Dorsolateral prefrontal cortex (tissue), 122 donors: ENCODE measurements at places on chromosomes 13 and 19.

- peak; percentile 40 for DNase-seq
These were observed 13.2 kb upstream of the CREB3L3 start for GRCh38 chr19:4140237-4140711.

DNA sequence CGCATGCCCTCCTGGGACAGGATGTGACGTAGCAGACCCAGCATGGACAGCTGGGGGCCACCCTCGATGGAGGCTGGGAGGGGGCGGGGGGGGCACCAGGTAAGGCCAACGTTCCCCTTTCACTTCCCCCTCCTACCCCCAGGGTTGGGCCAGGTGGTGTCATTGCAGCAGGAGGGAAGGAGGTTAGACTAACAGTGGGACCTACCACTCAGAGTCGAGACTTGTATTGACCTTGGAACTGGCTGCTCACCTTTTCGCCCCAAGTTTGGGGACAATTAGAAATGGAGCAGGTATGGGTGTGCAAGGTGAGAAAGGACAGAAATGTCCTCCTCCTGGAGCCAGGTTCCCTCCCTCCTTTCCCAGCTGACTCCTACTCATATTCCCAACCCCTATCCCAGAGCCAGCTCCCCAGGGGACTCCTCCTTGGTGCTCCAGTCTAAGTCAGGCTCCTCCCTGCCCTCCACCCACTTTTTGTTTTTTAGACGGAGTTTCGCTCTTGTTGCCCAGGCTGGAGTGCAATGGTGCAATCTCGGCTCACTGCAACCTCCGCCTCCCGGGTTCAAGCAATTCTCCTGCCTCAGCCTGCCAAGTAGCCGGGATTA lies 8.6 kb upstream of the SLC25A41 start:
- no peak for DNase-seq

DNA sequence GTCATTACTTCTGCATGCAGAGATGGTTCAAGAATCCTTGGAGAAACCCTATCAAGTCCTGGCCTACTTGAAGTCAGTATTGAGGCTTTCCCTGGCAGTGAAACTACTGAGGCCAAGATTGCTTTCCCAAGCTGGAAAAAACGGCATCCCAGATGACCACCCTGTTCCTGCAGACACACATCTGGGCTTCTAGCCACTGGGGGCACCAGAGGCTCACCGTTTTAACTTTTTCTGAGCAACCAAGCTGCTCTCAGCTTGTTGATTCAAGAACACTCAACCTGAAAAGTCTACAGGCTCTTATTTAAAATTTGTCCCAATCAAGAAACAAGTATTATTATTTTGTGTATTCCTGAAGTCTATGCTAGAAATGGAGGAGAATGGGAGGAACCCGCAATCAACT lies 66.6 kb downstream of the SPRYD7 start:
- DNase-seq = no peak

- no peak for DNase-seq
These were observed 723.8 kb downstream of the UQCRFS1 start for GRCh38 chr19:28489126-28489660.

GRCh38 chr19:49869009-49869483 lies 1.7 kb upstream of the PNKP start:
- DNase-seq = no peak

DNA sequence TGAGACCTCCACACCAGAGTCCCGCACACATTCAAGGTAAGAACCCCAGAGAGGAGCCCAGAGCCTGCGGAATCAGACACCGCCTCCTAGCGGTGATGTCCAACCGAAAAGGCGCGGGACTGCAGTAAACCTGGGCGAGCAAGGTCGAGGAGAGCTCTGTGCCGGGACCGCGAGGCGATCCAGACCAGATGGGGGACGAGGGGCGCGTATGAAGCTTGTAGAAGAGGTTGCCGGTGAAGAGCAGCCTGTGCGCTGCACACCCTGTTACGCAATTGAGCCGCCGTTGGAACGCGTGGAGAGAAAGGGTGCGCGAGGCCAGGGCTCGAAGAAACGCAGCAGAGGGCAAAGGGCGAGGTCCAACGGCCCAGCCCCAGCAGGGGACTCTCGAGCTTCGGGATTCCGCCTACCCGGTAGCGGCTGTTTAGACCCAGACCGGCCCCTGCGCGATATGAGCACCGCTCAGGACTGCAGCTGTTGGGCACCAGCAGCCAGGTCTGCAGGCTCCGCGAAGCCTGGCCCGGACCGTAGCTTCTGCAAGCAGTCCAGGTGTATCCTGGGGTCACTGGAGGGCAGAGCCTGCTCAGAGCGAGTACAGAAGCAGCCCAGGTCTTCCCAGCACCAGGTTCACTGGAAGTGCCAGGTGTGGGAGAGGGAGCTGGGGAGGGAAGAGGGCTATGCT lies 65.9 kb upstream of the ZNF599 start:
- DNase-seq = no peak
